ENCODE measurements at places on chromosomes 7 and 10.

DNA sequence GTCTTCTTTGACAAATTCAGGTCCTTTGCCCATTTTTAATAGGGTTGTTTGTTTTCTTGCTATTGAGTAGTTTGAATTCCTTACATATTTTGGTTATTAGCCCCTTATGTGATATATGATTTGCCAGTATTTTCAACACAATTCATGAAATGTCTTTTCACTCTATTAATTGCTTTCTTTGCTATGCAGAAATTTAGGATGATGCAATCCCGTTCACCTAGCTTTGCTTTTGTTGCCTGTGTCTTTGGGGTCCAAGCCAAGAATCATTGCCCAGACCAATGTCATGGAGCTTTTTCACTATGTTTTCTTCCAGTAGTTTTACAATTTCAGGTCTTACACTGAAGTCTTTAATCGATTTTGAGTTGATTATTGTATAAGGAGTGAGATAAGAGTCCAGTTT, 154.5 kb downstream of the PAXIP1 start:
- DNase-seq = no peak

- no peak for DNase-seq
These were observed 153.1 kb downstream of the TPK1 start for GRCh38 chr7:144682581-144683280.

GRCh38 chr10:114429581-114430335, 25.5 kb upstream of the AFAP1L2 start:
- no peak for DNase-seq

GRCh38 chr7:143467724-143468123, 9.9 kb upstream of the TAS2R41 start:
- DNase-seq = no peak

DNA sequence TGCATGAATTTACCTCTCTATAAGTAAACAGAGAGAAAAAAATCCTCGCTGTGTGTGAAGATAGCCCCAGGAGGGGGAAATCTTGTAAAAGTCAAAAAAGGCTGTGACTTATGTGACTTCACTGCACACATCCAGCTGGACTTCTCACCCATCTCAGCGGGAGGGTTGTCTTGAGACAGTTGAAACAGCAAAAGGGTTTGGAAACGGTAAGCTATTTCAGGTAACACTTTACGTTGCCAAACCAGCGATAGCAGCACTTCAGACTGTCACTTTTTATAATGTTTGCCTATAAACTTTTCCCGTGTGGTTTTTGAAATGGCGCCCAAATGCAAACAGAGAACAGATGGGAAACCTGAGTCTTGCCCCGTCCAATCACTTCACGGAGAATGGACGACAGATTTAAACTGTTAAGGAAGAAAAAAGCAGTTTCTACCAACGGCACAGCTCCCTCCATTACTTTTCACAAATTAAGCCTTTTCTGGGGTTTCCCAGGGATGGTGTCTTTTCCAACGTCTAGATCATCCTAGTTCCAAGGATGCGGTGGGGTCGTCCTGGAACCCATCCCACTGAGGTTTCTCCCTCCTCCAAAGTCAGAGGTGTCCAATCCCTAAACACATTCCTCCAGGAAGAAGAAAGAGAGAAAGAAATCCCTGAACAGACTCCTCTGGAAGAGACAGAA, 25.2 kb downstream of the FGFR2 start:
- DNase-seq = no peak

DNA sequence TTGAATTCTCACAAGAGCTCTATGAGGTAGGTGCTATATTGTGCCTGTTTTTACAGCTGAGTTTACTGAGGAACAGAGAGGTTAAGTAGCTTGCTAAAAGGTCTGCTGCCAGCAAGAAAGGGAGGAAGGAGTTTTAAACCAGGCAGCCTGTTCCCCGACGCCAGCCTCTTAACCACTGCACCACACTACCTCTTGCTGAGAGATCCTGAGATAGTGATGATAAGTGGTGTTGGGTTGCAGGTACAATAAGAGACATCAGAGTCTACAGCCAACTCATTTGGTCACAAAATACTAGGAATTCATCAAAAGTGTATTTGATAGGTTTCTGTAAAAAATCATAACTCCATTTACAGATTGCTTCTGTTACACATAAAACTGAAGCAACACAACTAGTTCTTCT, 8.0 kb downstream of the CCDC71L start:
- no peak for DNase-seq

DNA sequence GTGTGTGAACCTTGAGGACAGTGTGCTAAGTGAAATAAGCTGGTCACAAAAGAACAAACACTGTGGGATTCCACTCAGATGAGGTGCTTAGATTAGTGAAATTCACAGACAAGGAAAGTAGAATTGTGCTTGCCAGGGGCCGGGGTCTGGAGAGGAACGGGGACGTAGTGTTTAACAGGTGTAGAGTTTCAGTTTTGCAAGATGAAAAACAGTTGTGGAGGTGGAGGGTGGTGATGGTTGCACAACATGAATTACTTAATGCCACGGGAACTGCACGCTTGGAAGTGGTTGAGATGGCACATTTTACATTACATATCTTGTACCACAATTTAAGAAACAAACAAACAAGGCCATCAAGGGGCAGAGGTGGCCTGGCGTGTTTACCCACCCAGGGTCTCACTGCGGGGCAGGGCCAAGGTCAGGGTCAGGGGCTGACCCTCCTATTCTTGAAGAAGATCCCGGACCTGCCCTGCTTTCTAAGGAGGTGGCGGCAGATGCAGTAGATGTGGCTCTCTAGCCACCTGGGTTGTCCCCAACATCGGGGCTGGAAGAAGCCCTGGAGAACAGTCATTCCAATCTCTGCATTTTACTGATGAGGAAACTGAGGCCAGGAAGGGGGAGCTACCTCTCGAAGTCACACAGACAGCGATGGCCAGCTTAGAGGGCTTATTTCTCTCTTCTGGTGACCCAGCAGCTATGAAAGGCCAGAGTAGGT, 91.5 kb upstream of the LRRC4 start:
- DNase-seq = peak; percentile 8

DNA sequence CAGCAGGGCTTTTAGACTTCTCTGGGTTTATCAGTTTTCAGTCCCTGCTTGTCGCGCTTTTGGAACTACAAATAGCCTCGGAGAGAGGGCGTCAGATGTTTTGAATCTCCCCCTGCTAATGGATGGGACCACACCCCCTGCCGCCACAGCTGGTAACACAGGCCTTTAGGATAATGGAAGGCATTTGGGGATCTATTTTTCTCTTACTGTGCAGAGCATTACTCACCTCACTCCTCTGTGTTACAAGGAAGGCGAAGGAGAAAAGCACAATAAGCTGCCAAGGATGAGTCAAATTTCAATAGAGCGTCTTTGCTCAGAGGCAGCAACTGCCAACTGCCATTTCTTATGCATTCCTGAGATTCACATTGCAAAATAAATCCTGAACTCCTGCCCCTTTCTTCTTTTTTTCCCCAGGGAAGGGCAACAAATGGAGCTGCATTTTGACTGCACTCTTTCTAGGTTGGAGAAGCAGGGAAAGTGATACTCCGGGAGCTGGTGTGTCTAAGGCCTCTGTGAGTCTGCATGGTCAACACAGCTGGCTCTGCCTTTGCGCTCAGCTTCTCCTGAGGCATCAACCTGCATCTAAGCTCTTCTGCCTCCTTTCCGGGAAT, 31.5 kb upstream of the SMNDC1 start:
- no peak for DNase-seq

- DNase-seq = no peak
These were observed 154.7 kb upstream of the CDK1 start for GRCh38 chr10:60623627-60624026.

DNA sequence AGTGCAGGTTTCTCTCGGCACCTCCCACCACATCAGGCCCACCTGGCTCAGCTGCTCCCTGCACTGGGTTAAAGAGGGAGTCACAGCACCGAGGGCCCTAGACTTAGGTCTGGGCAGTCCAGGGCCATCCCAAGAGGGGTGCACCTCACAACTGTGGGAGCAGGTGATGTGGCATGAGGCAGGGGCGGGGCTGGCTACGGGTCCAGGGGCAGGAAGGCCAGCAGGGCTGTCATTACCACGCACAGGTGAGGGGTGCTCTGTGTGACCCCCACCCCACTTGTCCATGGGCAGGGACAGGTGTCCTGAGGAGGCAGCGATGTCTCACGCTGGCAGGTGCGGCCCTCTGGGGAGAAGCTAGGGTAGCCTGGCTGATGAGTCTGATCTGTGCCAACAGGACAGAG, 40.5 kb upstream of the DPYSL4 start:
- no peak for DNase-seq

DNA sequence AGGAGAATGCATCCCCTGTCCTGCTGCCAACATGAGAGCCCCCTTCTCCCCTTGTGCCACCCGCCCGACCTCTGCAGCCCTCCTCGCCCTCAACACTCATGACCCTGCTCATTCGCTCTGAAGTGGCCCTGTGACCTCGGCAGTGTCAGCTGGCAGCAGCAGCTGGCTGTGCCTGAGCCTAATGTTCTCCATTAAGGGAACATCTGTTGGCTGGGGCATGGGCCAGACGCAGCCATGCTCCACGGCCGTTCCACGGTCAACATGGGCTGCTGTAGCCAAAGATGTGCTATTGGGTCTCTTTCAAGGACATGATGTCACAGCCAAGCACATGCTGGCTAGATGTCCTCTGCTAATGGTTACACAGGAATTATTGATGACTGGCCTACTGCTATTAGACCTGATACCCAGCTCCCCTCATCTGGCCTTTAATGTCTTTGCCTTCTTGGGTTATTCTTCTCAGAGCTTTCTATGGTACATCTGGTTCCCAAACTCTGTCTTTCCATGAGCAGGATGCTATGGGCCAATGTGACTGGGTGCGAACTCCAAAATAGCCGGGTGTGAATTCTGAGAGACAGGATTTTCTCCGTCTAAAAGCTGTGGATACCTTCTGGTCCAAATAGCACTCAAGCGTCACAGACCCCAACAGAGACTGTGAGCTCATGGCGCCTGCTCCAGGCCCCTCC, 22.4 kb downstream of the ADCYAP1R1 start:
- no peak for DNase-seq

DNA sequence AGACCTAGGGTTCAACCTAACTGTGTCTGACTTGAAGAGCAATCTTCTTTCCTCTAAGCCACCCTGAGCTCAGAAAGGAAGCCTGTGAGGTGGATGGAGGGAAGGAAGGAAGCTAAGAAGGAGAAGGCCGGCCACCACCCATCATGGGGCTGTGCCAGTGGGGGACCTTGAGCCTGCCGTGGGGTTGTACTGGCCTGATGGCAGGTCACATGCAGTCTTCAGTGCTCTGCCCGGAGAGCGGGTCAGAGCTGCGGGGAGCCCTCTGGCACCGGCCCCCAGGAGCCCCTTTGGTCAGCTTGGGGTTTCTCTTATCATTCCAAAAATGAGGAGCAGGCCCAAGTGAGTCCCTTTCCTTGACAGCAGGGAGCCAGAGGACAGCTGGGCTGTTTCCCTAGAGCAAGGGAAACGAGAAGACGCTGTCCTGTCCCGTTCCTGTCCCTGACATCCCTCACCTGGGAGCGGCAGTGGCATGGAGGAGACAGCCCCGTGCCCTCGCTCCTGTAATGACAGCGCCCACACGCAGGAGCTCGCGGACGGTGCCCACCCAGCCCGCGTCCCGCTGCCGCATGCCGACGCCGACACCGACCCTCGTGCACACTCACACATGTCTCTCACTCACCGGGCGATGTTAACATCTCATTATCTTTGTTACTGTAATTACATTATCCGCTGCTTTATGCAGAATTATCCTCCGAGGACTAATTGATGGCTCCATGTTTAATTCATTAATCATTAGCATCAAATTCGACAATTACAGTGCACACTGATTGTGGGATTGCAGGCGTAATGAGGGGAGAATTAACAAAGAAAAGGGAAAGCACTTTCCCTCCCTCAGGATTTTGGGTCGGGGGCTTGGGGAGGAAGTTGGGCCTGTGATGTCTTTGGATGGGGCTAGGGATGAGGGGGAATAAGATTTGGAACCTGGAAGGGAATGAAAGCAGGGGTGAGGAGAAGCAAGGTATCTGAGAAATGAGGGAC, 31.3 kb downstream of the GBX1 start:
- DNase-seq = no peak

DNA sequence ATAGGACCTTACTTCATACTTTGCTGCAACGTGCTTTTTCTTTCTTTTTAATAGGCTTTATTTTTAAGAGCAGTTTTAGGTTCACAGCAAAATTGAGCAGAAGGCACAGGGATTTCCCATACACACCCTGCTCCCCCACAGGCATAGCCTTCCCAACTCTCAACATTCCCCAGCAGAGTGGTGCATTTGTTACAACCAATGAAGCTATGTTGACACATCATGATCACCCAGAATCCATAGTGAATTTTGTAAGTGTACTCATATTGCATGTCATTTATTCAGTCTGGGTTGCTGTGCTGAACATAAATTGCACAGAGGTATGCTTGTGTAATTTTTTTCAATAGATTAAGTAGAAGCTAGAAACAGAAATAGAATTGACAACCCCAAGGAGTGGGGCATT, 327.3 kb downstream of the INHBA start:
- DNase-seq = no peak

DNA sequence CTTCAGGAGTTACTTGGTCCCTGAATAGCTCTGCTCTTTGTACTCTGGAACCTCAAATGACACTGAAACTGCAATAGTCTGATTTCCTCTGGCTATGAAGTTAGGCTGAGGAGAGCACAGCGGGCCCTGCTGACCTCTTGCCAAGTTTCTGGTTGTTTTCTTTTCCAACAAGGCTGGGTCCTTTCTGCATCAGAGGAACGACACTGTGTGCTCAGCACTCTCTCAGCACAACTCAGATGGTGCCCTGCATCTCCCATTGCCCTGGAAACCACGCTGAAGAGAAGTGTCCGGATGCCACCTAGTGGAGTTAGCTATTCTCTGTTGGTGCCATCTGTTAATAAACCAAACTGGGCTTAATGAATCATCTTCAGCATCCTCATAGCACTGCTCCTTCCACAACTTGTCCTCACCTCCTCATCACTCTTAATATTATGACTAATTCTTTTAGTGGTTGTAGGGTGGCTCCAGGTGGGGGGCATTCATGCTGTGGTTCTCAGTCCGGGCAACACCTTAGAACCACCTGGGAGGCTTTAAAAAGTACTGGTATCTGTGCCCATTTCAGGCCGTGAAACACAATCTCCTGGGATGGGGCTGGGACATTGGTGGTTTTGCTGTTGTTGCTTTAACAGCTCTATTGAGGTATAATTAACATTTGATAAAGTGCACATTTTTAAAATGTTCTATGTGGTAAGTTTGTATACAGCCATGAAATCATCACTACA, 8.2 kb upstream of the EFCAB10 start:
- DNase-seq = peak; percentile 80

DNA sequence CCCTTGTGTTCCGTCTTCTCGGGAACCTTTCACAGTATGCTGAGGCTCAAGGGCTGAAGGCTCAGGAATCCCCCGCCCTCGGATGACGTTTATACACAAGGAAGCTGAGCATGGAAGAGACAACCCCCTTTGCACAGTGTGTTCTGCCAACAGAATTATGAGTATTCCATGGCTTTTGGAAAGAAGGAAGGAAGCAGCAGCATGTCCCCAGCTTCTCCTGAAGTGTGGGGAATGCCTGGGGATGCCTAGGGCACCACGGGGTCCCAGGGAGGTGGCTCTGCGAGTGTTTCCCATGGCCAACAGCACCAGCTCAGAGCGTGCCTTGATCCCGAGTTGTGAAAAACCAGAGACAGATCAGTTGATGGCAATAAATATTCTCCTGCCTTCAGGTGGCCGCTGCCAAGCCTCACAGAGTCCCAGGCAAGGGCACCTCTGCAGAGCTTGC, 88.8 kb upstream of the DDC start:
- DNase-seq = peak; percentile 80

Data from lower leg skin (tissue), 4 donors.